ENCODE measurements at places on chromosomes 7 and 10.

GRCh38 chr7:55110282-55110992, 91.6 kb downstream of the EGFR start:
- DNase-seq = no peak

DNA sequence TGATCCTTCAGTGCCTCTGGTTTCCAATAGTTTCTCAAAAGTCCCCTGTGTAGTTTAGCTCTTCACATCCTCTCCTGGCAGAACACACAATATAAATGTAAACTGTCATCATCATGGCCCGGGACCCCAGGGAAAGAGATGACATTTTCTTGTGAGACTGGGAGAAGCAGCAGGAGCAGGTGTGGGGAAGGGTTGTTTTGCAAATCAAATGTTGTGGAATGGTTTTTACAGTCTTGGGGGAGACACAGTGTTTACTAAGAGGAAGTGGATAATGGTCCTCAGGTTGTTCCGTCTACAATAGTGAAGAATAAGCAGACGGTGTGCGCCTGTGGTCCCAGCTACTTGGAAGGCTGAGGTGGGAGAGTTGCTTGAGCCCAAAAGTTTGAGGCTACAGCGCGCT, 159.1 kb downstream of the SEC23IP start:
- no peak for DNase-seq

GRCh38 chr10:77846718-77847311, 79.7 kb downstream of the DLG5 start:
- peak; percentile 37 for DNase-seq

DNA sequence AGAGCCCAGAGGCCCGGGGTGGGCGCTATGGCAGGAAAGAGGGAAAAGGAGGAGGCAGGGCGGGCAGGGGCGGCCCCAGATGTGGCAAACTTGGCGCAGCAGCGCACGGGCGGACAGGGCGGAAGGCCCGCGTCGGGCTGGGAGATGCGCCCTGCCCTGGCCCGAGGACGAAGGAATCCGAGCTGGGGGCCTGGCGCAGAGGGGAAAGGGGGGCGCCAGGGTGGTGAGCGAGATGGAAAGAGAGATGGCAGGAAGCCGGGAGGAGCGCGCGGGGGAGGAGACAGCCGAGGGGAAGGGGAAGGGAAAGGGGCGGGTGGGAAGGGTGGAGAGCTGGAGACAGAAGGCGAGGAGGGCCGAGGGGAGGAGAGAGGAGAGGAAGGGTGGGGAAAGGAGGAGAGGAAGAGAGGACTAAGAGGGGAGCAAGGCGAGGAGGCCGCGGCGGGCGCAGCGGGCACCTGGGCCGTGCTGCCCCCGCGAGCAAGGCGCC, at the start of gene MARVELD1:
Gene MARVELD1 (plus strand): TSS at position 392 of the 487 bp plus-strand sequence. CDS start 147 bp downstream, outside the sequence.
- peak; percentile 53 for DNase-seq

- no peak for DNase-seq
These were observed 57.5 kb upstream of the CREB5 start for GRCh38 chr7:28354601-28355402.

GRCh38 chr10:18418541-18419215, 232.7 kb downstream of the NSUN6 start:
- DNase-seq = no peak

DNA sequence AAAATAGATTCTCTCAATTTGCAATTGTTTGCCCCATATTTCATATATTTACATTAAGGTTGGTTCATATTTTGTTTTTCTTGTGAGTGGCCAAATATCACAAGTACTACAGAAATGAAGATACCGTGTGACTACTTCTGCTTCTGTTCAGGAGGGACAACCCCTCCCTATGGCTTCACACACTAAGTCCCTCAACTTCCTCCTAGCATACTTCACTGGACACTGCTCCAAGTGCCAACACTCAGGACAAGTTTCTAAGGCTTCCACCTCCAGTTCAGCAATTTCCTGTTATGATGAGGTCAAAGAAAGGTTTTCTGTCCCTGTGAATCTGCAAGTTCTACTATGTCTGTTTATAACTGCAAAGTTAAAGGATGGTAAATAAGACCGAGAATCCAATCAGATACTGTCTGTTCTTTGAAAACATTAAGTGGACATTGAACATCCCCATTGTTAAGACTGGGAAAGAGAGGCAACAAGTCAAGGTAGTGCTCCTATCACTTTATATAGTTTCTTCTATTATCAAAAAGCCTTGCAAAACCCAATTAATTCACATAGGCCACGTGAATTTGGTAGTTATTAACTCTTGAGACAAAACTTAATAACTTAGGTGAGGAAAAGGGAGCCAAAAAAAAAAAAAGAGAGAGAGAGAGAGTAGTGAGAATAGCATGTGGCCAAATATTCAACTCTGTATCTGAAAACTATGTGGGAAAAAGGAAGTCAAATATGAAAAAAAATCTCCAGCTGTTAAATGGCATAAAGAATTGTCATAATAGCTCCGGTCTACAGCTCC, 81.3 kb upstream of the DKK1 start:
- no peak for DNase-seq

- DNase-seq = no peak
These were observed 239.4 kb downstream of the TNS3 start for GRCh38 chr7:47342296-47343060.

DNA sequence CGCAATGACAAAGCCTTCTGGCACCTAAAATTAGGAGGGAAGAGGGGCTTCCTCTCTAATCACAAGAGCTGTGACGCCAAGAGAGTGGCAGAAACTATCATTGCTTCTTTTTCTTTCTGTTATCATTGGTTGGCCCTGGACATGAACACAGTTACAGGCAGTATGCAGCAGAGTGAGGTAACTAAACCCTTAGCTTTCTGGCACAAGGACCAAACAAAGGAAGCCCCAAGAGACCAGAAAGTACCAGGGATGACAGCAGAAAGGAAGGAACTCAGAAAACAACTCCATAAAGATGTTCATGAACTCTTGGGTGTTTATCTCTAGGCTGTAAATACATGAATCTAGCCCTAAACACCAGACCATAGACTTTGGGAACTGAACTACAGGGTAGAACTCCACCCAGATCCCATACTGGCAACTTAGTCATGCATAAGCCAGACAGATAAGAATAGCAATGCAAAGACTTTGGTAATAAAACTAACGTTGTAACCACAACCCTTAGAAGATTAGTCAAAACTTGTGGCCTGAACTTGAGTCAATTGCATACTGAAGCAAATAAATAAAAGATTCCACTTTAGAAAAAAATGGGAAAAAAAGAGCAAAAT, 195.7 kb upstream of the PTN start:
- no peak for DNase-seq

All from COLO829 (cell line).